Renal cortical epithelial cell (primary cell): ENCODE measurements at places on chromosomes 16 and 17. TPM values are rescaled to one million over a fixed set of nuclear protein-coding genes. Genes with fewer than 3 reads are reported as not detected.

AATK gene
- total RNA-seq: 0.20 and 0.52 TPM in 2 replicates

GPR139 gene
- total RNA-seq: not detected in 2 replicates

MYH8 gene
- not detected in 2 replicates for total RNA-seq

PRKCB gene
- not detected in 2 replicates for total RNA-seq

GRCh38 chr17:16920628-16921020 is 51.3 kb downstream of the TNFRSF13B start:
- DNase-seq: no peak

DNA sequence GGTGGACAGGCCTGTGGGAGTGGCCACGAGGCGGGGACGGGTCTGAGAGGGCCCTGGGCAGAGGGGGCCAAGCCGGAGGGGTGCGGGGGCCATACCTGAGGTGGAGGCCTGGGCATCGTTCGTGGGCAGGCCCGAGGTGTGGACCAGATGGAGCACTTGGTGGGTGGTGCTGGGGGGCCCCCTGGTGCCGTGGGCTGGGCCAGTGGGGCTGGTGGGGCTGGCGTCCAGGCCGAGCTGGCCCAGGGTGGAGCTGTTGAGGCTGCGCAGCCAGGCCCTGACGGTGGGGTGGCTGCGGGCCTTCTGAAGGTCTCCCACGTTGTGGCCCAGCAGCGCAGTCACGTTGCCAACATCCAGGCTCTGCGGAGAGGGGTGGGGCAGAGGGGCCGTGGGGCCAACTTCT is 9.4 kb downstream of the MSLN start:
- no peak for DNase-seq

GRCh38 chr16:64269756-64270155 is 852.1 kb downstream of the CDH11 start:
- DNase-seq: peak; percentile 60

- no peak for DNase-seq
Measured at GRCh38 chr17:56890390-56890789, 23.5 kb downstream of the TRIM25 start.

GRCh38 chr16:81707411-81708265 is 71.5 kb upstream of the PLCG2 start:
- DNase-seq: peak; percentile 63
